ENCODE measurements at places on chromosomes 12 and 14.

DNA sequence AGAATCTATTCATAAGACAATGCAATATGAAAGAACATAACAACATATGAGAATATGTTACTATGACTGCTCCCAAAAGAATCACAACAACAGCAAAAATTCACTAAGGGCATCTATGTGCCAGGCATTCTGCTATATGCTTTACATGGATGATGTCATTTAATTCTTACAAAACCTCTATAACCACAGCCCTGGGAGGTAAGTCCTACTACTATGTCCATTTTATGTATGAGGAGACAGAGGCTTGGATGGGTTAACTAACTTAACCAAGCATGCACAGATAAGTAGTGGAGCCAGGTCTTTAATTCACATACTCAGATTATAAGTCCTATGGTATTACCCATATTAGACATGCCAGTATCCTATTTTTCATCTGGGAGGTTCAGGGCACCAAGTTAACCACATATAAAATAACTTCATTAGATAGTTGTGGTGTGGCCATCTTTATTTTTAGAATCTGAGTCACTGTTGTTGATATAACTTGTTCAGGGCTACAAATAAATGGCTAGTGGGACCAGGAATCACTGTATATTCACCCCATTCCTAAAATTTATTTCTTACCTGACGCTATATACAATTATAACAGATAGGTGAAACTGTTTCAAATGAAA is 33.2 kb upstream of the RAD51AP1 start:
- DNase-seq: no peak

DNA sequence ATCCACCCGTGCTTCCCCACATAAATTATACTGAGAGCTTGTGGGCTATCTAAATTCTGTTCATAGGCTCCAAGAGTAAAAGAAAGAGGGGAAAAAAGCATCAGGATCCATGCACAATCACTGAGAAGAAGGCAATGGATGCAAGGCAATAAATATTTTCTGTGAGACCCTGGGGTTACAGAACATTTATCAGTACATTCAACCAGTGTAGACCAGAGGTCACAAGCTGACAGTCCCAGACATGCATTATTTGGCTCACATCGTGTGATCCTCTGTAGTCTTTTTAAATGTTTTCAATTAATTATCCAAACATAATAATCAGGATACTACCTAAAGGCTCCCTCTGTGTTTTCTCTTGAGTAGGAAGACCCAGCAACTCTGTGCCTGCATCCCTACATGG is 267.9 kb upstream of the CAND1 start:
- no peak for DNase-seq

DNA sequence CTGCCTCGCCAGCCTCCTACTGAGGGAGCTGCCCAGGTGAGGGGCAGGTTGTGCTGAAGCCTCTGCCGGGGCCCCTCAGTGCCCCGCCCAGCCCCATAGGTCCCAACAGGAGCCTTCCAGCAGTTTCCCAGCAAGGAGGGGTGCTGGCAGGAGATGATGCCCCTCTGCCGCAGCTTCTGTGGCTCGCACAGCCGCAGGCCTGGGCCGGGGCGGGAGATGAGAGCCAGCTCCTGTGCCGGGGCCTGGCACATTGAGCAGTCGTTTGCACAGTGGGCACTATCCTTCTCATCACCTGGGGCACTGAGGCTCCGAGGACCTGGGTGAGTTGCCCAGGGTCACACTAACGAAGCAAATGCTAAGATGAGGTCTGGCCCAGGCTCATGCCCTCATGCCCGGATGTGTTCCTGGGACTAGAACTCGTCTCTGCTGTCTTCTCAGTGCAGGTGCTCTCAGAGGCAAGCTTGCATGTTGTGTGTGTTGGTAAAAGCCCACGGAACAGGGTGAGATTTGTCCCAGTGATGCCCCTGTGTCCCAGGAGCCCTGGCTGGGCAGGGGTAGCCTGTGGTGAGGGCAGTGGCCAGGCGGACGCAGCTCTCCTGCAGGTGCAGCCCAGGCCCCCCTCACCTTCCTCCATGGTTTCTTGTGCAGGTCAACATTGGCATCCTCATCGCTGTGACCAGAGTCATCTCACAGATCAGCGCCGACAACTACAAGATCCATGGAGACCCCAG is 177.5 kb downstream of the ADGRD1 start:
- DNase-seq: peak; percentile 7

- DNase-seq: no peak
These were observed 674.3 kb upstream of the MDGA2 start for GRCh38 chr14:48349689-48350088.

DNA sequence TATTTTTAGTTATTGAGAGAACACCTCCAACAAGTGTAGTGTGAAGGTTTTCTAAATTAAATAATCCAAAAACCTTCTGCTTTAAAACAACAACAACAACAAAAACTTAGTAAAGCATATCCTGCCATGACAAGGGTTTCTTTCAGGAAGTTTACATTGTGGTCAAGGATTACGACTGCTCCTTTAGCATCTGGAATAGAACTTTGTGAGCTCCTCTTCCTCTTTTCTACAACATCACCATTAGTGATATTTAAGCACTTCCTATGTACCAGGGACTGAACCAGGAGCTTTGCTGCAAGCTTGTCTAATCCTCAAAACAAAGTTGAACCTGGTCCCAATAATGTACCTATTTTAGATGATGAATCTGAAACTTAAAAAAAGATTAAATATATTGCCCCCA is 315.4 kb upstream of the KITLG start:
- no peak for DNase-seq
